Progenitor cell of endocrine pancreas (in vitro differentiated cells): ENCODE measurements at places on chromosomes 1 and 21.

GRCh38 chr1:92964316-92964715 is 3.1 kb upstream of the DIPK1A start:
- no peak for DNase-seq

GRCh38 chr1:18751425-18751824 is 108.0 kb downstream of the TAS1R2 start:
- no peak for DNase-seq

DNA sequence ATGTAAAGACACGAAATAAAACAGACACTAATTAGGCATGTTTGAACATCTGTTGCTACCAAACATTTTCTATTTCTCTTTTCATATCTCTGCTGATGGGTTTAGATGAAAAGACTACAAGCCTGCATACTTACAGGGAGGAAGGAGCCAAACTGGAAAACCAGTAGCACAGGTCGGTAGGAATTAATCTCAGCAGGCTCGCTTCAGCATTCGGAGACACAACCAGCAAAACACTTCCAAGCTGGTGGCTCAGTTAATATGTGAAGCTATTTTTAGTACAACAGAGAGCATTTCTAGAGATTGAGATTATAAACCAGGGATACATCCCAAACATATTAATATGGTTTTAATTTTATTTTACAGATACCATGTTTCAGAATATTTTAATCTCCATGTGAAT is 300.9 kb upstream of the GREM2 start:
- DNase-seq = no peak

DNA sequence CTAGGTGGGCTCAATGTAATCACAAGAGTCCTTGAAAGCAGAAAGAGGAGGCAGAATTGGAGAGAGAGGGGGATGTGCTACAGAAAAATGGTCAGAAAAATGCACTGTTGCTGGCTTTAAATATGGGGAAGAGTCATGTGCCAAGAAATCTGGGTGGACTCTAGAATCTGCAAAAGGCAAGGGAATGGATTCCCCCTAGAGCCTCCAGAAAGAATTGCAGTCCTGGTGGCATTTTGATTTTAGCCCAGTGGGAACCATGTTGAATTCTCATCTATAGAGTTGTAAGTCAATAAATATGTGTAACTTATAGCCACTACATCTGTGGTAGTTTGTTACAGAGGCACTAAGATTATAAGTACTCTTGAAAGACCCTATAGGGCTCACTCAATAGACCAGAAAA is 210.3 kb downstream of the ASTN1 start:
- DNase-seq = no peak

GRCh38 chr1:80582980-80583379 is 1217.8 kb upstream of the ADGRL2 start:
- DNase-seq = no peak

GRCh38 chr1:16960560-16961296 is 19.7 kb downstream of the MFAP2 start:
- DNase-seq = peak; percentile 90
